Stimulated activated CD4-positive, alpha-beta T cell treated with anti-CD3 and anti-CD28 coated beads, Interleukin-15, amount 100 ng/mL, for 1 hour (primary cell): ENCODE measurements at places on chromosomes 1 and 21.

GRCh38 chr1:181551249-181551648 lies 67.9 kb downstream of the CACNA1E start:
- no peak for DNase-seq

GRCh38 chr1:48214820-48215219 lies 7.7 kb upstream of the SLC5A9 start:
- DNase-seq = no peak

DNA sequence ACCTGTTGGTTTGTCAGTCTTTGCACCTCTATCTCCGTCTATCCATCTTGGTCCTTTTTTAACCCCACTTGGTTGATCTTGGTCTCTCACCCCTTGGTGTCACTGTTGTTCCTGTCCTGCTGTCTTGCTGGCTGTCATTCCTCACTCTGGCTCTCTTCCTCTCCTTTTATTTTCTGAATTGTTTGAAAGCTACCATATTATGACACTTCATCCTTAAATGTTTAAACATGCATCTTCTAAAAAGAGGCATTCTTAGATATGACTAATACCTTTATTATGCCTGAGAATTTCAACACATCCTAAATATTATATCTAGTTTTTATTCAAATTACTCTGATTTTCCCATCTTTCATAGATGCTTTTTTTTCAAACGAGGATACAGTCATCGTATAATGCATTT lies 37.0 kb downstream of the BACH1 start:
- DNase-seq = no peak

GRCh38 chr1:44146536-44147361 lies 5.3 kb upstream of the KLF18 start:
- no peak for DNase-seq

GRCh38 chr1:23936481-23937176 lies 23.0 kb upstream of the PNRC2 start:
- DNase-seq = no peak

GRCh38 chr1:223718850-223719249 lies 6.5 kb downstream of the CAPN2 start:
- no peak for DNase-seq

- no peak for DNase-seq
Measured at GRCh38 chr21:41901099-41901498, 22.0 kb upstream of the PRDM15 start.

GRCh38 chr1:232178191-232178590 lies 451.7 kb downstream of the SIPA1L2 start:
- no peak for DNase-seq

GRCh38 chr1:243982447-243983018 lies 68.5 kb upstream of the ZBTB18 start:
- no peak for DNase-seq

DNA sequence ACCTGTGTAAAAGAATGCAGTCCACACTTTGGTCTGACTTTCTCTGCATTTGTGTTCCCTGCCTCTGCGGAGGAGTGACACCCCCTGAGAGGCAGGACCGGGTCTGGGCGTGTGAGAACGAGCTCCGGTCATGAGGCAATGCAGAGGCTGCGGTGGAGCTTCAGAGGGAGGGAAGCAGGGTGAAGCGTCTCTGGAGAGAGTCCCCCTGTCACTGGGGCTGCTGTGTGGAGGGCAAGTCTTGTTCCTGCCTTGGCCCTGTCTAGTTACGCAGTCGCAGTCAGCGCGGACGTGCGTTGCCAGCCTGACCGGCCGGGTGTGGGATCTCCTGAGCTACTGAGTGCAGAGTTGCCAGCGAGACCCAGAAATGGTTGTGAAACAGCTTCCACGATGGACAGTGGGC lies 48.5 kb downstream of the BACE2 start:
- DNase-seq = no peak

GRCh38 chr1:35661474-35661795 lies 20.1 kb upstream of the PSMB2 start:
- no peak for DNase-seq

GRCh38 chr1:2003541-2004131 lies at the start of gene CFAP74:
CFAP74 (minus strand) TSS chr1:2003786; CDS start chr1:1990956, 12,830 bp downstream.
- DNase-seq = no peak

GRCh38 chr1:65056234-65056633 lies 89.9 kb upstream of the JAK1 start:
- no peak for DNase-seq
